Cerebellar nuclear complex (tissue), 1 donor: ENCODE measurements at places on chromosomes 6 and 20.

- no peak for DNase-seq
Measured at GRCh38 chr20:23666698-23667097, 22.1 kb downstream of the CST4 start.

DNA sequence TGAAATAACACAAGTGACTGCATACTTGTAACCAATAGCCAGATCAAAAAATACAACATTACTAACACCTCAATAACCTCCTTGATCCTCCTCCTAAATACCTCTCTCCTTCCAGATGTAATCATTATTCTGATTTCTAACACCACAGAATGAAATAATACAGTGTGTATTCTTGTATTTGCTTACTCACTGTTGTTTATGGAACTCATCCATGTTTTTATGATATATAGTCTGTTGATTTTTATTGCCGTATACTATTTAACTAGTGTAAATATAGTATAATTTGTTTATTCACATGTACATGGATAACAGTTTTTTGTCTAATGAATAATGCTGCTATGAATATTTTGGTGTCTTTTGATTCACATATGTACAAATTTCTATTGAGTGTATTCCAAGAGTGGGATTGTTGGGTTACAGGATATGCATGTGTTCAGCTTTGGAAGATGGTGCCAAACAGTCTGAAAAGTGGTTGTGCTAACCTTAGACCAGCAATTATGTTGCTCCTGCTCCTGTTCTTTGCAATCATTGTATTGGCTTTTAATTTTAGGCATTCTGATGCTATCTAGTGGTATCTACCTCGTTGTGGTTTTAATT is 11.5 kb downstream of the TTK start:
- no peak for DNase-seq

DNA sequence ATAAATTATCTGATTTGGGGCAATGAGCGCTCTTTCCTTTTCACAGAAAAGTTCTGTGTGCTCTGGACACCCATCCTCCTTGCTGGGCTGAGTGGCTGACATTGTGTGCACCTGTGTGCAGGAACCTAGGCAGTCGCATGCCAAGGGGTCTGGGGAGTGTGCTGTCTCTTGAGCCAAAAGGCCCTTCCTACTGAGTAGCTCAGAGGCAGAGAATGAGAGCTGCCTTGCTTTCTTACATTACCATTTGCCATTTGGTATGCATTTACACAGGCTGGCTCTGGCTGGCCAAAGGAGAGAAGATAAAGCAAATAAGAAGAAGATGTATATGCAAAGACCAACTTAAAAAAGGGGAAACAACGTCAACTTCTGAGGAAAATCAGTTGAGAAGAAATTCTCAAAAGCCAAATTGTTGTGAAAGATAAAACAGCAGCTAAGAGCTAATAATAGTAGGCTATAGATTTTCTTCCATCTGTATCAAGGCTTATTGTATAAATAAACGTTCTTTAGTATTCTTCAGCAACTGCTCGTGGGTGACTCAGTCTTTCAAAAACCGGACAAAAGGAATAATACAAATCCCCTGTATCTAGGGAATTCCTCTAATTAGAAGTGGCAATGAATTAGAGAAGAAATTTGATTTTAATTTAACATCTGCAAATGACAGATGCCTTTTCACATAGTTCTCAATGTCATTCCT is 121.9 kb downstream of the INSM1 start:
- DNase-seq, result no peak

- no peak for DNase-seq
Measured at GRCh38 chr6:124858564-124858963, 103.7 kb upstream of the RNF217 start.

- DNase-seq, result no peak
Measured at GRCh38 chr6:16684896-16685554, 76.2 kb downstream of the ATXN1 start.

DNA sequence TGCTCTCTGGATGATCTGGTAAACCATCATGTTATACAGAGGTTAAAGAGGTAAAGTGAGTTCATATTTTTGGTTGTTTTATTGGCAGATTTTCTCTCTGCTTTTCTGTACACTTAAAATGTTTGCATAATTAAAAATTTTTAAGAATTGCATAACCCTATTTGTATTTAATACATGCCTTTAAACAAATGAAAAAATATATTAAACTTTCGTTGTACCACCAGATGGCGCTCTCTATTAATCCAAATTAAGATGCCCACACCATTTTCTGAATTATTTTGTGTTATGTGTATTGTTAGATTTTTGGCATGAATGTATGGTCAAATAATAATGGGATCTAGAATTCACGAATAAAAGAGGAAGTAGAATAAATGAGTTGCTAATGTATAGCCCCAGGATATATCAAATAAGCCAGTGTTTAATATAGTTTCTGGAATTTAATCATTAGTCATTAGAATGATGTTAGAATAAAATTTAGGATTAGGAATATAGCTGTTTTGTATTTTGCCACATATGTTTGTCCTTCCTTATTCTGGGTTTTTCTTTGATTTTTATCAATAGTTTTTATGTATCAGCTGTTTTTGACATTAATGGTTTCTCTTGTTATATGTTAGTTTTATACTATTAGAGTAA is 38.9 kb downstream of the SMAP1 start:
- DNase-seq, result no peak

DNA sequence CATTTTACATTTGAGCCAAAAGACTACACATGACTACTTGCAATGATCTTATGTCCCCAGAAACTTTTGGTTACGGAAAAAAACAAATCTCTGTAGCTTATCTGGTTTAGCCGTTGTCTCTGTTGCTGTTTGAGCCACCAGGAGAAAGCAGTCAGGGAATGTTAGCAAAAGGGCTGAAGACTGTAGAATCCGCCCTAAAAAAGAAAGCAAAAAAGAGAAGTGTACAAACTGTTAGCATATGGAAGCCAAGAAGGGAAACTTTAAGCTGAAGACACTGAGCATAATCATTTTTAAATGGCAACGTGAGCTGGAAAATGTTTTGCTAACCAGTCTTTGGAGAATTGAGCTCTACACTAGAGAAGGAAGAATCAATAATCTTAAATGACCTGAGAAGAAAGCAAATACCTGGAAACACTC is 69.9 kb upstream of the MYLIP start:
- DNase-seq, result no peak

DNA sequence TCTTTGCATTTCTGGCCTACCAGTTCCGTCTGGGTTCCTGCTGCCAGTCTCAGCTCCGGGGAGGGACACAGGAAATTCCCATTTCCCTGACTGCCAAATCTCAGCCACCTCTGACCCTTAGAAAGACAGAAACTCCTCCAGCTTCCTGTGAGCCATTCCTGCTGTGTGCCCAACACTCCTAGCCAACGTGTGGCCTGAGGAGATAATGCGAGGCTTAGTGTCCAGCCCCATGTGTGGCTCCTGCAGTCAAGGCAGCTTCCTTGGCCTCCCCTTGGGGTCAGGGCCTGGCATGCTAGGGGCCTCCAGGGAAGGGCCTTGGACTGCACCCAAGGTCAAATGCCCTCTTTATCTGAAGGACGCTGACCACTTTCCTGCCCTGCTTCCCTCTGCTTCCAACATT is 45.1 kb downstream of the MAFB start:
- DNase-seq, result no peak

DNA sequence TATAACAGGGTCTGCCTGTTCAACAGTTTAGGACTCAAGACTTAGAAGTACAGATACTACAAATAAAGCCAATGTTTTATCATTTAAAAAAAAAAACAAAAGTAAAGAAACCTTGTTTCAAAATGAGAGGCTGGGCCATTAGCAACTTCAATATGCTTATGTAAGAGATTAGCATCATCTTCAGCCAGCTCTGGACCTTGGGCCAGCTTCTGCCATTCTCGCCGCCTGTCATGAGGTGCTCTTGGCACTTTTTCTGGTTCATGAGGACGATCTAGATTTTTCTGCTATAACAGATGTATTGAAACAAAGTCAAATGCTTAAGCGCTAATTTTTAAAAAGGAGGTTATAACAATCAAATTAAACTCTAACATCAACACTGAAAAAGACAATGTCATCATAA is 74.2 kb downstream of the WASF1 start:
- no peak for DNase-seq

- DNase-seq, result no peak
Measured at GRCh38 chr6:139569566-139569965, 195.1 kb upstream of the CITED2 start.

DNA sequence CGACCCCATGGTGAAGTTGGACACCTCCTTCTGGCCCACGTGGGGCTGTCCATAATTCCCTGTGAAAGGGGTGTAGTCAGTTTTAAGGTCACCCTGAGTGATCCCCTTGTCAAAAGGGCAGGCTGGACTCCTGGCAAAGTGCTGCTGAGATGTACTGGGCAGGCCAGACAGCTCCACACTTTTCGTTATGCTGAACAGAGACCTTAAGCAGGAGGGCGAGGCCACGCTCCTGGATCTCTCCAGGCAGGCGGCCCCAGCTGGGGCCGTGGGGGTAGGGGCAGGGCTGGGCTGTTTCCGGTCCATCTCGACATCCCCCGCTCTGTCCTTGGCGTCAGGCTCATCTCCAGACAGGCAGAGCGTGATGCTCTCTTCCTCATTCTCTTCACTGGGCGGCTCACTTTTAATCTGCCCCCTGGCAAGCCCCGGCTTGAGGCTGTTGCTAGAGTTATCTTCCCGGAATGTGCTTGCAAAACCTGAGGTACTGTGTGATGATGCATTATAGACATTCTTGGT is 56.7 kb downstream of the GJA10 start:
- DNase-seq, result no peak

DNA sequence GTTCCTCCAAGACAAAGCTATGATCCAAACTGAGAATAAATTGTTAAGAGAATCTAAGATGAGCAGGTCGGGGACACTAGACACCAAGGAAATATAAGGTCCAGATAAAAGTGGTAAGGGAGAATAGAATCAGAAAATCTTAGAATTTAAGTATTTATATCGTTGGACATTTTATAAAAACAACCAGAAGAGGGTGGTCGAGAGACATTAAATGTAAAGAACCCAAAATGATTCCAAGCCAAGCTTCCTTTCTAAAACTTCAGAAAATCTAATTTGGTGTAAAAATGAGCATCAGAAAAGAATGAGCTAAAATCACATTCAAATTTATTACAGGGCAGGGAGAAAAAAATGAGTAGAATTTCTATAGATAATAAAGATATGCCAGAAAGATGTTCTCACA is 97.8 kb upstream of the OGFRL1 start:
- DNase-seq, result no peak

DNA sequence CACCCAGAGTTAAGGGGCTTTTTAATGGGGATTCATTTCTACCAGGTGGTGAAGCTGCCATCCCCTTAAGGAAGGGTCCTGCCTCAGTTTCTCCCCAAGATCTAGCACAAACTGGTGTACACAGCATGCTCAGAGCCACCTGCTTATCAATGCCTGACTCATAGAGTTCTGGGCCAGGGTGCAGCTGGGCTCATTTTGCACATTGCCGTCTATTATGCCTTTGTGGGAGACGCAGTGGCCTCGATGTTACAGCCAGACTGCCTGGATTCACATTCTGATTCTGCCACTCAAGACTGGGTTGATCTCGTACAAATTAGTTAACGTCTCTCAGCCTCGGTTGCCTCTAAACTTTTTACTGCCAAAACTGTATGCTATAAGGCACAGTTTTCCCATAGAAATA is 365.7 kb downstream of the ZFAND3 start:
- DNase-seq, result no peak

DNA sequence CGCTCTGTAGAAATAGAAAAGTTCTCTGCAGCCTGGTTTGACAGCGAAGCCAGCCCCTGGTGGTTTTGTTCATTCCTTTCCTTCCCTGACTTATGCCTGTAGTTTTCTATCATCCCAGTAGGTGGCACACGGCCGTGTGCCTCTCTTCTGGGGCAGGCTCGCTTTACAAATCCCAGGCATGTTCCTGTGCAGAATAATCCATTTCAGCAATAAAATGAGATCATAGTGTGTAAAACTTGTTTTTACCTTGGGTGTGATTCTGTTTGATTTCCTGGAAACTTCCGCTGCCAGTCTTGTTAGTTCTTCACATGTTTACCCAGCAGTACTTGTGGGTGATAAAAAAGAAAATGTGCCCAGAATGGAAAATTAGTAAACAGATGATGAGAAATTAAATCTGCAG is 7.4 kb upstream of the INSM1 start:
- DNase-seq, result peak; percentile 38

DNA sequence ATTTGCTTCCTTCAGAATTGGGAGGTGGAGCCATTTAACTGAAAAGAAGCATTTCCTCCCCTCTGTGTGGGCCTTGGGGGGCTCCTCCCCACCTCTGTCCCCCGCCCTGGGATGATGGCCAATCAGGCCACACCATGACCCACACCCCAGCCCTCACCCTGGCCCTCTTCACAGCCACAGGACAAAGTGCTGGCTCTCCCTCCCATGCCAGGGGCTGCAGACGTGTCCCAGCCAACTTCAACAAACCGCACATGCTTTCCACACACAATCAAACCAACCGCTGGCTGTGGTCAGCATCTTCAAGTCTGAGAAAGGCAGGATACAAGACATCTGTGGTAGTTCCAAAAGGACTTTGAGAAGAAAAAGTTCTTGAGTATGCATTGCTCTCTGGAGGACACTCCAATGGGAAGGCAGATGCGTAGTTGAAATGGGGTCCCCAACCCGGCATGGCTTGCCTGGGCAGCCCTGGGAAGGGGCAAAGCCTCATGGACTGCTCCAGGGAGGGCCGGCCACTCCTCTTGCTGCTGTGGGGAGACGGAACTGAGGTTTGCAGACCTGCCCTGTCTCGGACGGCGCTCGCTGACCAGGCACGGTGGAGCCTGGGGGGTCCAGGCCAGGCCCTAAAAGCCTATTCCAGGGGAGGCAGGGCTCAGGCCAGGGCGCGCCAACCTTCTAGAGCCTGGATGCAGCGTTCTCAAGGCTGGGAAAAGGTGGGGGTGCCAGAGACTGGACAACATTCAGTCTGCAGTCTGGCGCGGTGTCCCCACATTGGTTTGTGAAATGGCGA is 12.2 kb downstream of the TTLL2 start:
- DNase-seq, result no peak

GRCh38 chr20:23645575-23645974 is 7.8 kb upstream of the CST3 start:
- DNase-seq, result no peak

DNA sequence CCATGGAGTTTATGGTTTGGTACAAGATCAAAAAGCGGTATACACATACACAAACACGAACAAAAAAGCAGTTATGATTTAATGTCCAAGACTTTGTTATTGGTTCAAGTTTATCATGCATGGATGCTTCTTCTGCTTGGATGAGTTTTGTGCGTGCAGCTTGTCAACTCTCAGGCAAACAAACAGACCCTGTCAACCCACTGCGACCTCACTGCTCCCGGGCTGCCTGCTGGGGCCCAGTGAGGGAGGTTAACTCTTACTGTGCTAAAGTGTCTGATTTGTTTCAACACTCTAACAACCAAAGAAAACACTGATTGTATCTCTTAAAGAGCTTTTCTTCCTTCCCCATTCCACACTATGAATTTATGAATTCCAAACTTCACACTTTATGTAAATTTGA is 26.8 kb upstream of the DDR1 start:
- DNase-seq, result no peak

DNA sequence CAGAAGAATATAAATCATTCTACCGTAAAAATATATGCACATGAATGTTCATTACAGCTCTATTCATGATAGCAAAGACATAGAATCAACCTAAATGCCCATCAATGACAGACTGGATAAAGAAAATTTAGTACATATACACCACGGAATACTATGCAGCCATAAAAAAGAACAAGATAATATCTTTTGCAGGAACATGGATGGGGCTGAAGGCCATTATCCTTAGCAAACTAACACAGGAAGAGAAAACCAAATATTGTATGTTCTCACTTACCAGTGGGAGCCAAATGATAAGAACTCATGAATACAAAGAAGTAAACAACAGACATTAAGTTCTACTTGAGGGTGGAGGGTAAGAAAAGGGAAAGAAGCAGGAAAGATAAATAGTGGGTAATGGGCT is 8.4 kb downstream of the KHDC1L start:
- no peak for DNase-seq

GRCh38 chr20:56195946-56196345 is 52.6 kb upstream of the MC3R start:
- no peak for DNase-seq
